Stimulated activated CD4-positive, alpha-beta T cell treated with anti-CD3 and anti-CD28 coated beads, Interleukin-4, amount 100 ng/mL, for 1 hour (primary cell): ENCODE measurements at places on chromosomes 1 and 21.

- DNase-seq = no peak
Observed at GRCh38 chr1:28280501-28280900, 21.2 kb downstream of the SESN2 start.

DNA sequence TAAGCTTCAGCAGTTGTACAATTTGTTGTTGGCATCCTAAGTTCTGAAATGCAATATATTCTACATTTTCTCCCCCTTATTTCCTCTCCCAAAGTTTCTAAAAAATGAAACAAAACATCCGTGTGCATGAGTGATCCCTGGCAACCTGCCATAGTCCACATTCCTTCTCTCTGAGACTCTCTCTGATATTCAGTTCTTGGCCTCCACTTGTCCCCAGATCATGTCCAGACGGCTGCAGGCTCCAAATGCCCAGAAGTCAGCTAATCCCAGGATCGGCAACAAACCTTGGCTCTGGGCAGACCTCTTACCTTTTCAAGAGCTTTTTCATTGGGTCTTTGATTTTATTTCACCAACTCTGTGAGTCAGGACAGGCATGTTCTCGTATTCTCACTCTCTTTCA lies 187.8 kb downstream of the ETS2 start:
- no peak for DNase-seq

DNA sequence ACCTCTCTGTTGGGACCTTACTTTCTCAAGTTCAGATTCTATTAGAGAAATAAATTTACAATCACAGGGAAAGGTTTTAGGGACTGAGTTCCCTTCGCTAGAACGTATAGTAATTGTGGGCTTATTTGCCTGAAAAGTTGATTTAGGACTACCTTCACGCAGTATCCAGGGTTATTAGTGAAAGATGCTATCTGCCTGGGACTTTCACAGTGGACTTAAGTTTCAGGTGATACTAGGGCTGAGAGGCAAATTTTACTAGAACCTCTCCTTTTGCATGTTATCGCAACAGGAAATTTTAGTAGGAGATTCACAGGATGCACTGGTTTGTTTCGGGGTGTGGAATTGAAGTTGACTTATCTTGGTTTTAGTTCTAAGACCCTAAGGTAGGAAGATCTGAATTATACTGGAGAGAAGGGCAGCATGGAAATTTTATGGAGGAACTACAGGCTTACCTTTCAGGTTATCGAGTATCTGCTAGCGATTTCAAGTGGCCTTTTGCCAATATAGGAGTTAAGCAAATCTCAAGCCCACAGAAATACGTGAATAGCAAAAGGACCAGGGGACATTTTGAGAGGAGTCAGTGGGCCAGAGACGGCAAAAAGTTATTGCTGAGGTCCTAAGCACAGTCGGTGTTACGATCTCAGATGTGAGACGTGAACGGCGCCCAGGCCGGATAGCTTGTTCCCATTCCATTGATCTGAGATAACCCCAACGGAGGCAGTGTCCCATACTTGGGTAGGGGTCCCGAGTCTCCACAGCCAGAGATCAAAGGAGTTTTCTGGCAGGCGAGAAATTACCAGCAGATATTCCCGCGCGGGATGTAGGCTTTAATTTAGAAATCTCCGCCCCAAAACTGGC lies 723 bp upstream of the GNAI3 start:
- DNase-seq = peak; percentile 16

GRCh38 chr1:24089027-24089742 lies 22.8 kb downstream of the MYOM3 start:
- DNase-seq = no peak

GRCh38 chr1:170284512-170284911 lies 138.8 kb downstream of the NTMT2 start:
- DNase-seq = no peak

DNA sequence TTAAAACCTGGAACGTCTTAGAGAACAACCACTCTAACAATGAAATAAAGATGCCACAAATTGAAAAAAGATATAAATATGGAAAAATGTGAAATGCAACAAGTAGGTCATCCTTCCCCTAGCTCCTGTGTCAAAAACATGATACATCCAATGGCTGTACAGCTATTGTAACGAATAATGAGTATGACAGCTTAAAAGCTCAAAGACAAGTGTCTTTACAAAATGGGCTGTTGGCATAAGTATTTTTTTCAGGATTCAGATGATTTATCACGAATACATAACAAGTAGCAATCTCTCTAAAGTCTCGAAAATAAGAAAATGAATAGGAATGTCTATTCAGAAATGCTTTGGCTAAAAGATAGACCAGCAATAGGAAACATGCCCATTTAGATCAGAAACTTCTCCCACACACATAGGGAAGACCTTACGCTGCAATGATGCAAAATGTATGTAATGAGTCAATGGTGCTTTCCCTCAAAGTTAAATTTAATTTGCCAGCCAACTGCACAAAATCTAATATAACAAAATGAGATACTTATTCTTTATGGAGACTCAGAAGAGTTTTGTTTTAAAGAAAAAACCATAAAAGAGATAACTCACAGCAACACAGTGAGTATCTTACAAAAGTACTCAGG lies 8.3 kb downstream of the TGFBR3 start:
- no peak for DNase-seq

DNA sequence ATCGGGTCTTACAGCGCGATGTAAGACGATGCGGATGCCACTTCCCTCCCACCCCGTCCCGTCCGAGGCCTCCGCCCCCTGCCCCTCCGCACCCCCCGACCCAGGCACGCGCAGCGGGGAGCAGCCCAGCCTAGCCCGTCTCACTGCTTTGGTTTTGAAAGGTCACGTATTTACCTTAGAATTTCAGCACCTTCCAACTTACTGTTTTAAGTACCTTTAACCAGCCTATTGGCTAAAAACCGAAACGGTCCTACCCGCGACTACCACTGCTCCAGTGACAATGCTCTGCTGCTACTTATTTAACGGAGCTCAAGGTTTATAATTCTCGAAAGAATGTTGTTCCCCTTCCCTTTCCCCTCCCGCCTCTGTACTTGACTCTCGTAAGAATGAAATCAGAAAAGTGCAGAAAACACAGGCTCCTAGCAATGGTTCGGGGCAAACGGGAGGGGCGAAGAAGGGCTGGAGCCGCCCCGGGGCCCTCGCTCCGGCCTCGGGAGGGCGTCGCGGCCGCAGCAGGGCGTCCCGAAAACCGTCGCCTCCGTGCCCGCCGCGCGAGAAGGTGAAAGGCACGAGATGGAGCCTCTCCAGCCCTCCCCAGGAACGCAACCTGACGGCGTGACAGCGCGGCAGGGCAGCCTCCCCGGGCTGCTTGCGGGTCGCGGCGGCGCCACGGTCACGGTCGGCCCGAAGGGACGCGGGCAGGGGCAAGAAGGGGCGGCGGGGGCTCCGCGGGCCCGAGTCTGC lies 667 bp downstream of the TMEM50B start:
- peak; percentile 44 for DNase-seq

DNA sequence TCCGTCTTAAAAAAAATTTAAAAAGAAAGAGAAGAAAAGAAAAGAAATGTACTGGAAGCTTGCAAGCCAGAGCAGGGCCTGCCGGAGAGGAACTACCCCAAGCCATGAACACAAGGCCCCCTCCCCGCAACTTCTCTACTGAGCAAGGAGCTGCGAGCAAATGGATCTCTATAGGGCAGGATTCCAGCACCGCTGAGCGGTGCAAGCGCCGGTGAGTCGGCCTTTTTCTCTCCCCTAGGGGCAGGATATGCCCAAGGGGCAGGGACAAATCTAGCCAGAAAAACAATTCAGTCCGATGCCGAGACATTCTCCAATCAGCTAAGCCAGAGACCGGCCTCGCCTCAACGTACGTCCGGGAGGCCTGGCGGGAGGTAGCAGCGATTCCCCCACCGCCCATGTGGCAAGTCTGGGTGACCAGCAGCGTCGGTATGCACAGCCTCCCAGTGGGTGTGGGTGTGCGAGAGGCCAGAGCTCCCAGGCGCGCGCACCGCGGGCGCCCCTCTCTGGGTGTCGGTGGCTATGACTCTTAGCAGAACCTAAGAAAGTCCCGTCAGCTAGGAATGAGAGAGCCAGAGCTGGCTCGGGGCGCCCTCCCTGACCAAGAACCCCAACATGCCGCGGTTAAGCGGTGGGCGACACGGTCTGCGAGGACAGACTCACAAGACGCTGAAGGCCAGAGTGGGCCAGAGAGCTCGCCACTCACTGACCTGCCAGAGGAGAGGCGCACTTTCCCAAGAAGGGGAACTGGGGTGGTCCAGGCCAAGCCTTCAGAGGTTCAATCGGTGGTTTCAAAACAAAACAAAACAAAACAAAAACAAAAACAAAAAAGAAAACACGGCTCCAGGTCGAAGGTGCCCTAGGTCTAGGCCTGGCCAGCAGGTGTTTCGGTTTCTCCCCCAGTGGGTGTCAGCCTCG lies 1.9 kb downstream of the CSMD2 start:
- DNase-seq = no peak

GRCh38 chr1:25469177-25469576 lies 38.5 kb downstream of the MACO1 start:
- no peak for DNase-seq

DNA sequence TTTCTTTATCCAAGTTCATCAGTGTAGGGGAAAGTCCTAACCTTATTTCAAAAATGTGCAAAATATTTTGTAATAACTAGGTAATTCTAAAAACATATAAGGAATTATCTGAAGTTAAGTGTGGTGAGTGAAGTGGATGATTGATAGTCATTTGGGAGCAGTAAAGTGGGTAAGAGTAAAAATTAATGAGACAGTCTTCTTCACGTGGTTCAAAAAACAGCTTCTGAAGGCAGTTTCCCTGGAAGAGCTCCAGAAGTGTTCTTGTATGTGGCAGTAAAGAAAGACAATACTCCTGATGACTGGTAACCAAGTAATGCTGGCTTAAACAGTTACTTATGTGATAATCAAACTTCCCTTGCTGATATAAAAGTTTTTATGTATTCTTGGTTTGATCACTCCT lies 50.3 kb downstream of the LEPR start:
- no peak for DNase-seq

GRCh38 chr1:248757784-248758195 lies 2.2 kb upstream of the LYPD8 start:
- DNase-seq = no peak

- no peak for DNase-seq
Observed at GRCh38 chr1:41528106-41528505, 43.6 kb upstream of the EDN2 start.

GRCh38 chr1:245025525-245025924 lies 129.3 kb upstream of the KIF26B start:
- no peak for DNase-seq

DNA sequence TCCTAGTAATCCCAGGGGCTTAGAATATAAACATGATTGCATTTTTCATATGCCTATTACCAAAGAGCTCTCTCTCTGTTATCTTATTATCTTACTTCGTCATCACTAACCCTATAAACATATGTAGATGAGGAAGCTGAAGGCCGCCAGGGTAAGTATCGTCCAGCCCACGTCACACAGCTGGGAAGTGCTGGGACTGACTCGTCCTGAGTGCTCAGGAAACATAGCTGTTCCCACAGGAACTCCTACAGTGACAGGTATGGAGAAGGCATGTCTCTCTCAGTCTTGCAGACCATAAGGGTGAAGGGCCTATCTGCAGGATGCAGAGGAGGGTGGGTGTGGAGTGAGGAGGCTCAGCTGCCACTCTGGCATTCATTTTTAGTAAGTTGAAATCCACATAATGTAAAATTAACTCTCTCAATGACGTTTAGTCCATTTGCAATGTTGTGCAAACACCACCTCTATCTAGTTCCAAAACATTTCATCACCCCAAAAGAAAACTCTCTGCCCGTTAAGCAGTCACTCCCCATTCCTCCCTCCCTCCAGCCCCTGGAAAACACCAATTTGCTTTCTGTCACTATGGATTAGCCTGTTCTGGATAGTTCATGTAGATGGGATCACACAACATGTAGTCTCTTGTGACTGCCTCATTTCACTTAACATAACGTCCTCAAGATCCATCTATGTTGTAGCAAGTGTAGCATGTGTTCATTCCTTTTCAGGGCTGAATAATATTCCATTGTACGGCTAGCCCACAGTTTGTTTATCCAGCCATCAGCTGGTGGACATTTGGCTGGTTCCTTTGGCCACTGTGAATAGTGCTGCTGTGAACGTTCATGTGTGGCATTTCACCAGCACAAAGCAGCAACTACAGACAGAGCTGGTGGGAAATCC lies 68.3 kb downstream of the TCP10L start:
- DNase-seq = no peak

- DNase-seq = no peak
Observed at GRCh38 chr1:1014799-1015681, 1.7 kb downstream of the ISG15 start.

DNA sequence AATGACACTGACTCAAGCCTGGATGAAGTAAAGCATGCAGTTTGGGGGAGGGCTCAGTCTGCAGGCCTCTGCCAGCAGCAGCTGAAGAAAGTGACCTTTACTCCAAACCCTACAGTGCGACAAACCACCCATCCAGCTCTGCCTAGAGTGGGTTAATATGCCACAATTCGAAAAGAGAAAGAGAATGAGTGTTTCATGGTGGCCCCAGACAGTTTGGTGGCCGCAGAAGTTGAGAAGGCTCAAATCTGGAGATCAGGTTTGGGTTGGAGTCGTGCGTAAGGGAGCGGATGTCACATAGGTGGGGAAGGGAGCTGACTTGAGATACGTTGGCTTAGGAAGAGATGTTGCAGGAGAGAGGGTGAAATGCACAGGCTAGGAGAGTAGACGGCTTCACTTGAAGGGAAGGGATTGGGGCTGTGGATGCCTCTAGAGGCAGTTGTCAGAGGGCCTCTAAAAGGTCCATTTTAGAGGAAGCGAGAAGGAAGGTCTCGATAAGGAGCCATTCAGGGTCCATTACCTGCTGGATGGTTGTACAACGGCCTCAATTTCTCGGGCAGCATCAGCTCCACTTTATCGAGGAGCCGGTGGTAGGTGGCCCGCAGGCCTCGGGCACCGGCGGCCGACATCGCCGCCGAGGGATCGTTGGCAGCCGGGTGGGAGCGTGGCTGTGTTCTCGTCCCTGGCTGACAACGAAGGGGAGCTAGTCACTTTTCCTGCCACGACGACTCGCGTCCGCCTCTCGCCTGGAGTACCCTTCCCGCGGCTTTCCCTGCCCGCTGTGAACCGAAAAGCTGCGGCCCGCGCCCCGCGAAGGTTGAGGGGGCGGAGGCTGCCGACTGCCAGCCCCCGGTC lies 1.0 kb upstream of the DCAF6 start:
- DNase-seq = peak; percentile 10

DNA sequence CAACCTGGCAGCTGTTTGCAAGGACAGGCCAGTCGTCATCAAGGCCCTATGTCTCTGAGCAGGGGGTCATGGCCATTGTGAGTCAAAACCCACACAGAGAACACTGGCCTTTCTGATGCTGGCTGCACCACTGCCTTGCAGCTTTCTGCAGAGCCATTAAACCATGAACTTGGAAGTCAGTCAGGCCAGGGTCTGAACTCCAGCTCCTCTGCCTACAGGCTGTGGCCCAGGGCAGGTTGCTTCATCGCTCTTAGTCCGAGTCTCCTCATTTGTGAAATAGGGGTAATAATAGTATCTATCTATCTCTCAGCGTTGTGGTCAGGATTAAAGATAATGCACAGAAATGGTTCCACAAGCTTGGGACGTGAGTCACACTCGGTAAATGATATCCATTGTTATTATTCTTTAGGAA lies 35.8 kb upstream of the HIVEP3 start:
- no peak for DNase-seq

GRCh38 chr1:218878369-218878768 lies 295.3 kb upstream of the LYPLAL1 start:
- no peak for DNase-seq
